Hematopoietic multipotent progenitor cell treated with erythropoietin and hydrocortisone succinate and interleukin-3 and kit ligand, for 6 days (in vitro differentiated cells): ENCODE measurements at places on chromosomes 1 and 21.

- peak; percentile 85 for DNase-seq
Measured at GRCh38 chr1:203649999-203650836, 23.6 kb downstream of the ATP2B4 start.

DNA sequence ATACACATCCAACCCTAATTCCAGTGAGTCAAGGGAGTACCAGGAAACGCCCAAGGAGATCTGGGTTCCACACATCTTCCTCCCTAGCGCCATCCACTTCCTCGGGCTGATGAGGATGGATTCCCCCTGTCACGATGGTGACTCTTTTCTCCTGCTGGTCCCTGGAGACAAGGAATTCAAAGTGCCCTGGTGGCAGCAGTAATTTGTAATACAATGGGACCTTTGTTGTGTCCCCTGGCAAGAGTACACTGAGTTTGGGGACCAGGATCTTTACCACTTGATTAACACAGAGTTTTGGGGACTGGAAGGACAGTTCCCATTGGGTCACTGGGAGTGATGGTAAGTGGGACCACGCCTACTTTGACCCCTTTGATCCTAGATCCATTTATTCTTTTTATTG is 9.4 kb upstream of the JAK1 start:
- DNase-seq: no peak

DNA sequence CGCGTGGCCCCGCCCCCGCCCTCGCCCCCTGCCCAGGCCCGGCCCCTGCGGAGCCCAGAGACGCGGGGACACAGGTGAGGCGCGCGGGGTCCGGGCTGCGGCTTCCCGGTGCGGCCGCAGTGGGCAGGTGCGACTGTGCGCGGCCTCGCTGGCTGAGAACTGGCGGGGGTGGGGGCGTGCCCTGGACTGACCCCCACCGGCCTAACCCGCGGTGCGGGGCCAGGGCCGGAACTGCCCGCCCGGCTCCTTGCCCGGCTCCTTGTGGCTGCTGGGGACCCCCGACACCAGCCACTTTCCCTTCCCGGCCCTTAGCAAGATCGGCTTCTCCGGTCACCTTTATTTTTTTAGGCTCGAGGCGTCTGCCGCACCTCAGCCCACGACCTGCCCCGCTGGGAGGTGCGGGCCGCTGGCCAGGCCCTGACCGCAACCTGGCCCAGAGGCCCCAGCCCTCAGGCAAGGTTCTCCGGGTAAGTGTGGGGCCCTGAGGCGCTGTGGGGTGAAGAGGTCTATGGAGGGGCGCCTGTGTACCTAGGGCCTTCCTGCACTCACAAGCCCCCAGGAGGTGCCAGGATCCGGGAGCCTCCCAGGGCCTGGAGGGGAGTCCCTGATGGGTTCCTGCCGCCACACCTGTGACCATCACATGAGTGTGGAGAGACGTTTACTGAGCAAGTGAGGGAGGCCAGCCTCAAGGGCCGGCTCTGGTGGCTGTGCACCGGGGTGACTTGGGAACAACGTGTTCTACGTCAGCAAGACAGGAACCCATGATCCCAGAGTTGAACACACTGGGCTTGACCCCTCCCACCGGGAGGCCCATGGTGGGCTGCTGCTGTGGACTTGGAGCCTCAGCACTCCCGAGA is at the start of gene SMIM1:
TSS of gene SMIM1 (plus strand) at position 35 of the 857 bp plus-strand sequence. CDS start 2,625 bp downstream, outside the sequence.
- peak; percentile 62 for DNase-seq

- DNase-seq: peak; percentile 24
Measured at GRCh38 chr1:179883745-179884138, 1.7 kb downstream of the TOR1AIP1 start.

- DNase-seq: no peak
Measured at GRCh38 chr21:32377991-32378390, 14.8 kb downstream of the URB1 start.

DNA sequence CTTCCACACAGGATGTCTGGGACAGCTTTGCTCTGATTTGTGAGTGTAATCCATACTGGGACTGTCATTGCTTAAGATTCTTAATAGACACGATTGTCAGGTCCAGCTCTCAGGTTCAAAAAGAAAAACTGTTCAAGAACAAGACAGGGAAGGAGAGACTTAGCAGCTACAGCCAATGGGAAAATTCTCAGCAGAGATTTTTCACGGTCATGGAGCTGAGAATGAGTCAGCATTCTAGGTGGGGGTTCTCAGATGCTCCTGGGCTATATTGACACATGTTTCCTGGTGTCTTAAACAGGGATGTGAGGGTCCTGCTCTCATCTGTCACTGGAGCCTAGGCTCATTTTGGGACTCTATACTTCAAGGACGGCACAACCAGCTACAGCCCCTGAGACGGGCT is 318.3 kb downstream of the RRAGC start:
- no peak for DNase-seq

DNA sequence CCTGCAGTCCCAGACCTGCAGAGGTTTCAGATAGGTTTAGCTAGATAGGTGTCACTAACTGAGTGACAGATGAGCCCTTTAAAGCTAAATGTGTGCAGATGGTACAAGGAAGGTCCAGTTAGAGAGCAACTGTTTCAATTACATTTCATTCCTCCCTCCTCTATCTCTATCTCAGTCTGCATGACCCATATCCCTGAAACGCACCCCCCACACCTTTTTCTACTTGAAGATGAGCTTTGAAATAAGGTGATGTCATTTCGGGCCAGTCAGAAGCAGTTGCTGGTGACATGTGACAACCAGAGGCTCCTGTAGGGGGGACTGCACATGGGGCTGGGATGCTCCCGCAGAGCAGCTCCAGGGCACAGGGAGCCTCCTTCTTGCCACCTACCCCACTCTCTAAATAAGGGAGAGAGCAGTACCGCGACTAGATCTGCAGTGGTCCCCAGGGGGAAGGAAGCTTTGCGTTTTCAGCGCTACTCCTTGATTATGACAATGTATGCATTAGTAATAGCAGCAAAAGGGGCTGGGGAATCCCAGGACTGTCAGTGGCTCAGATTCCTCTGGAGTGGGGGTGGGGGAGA is 4.3 kb downstream of the ATP8B2 start:
- no peak for DNase-seq

DNA sequence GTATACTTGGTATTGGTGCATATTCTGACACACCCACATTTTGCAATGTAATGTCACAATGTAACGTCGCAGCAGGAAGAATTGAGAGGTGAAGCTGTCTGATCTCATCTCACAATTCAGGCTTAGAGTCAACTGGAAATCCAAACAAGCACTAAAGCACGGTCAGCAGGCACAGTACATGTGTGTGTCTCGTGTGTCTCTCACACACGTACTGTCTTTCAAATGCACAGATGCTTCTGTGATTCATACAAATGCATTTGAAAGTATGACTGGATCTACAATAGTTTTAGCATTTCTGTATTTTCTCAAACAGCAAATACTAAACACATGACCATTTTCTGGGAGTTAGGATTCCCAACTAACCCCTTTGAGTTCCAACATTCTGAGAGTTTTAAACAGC is 26.9 kb downstream of the LBR start:
- no peak for DNase-seq

- DNase-seq: no peak
Measured at GRCh38 chr1:62034790-62035189, 159.9 kb upstream of the L1TD1 start.

DNA sequence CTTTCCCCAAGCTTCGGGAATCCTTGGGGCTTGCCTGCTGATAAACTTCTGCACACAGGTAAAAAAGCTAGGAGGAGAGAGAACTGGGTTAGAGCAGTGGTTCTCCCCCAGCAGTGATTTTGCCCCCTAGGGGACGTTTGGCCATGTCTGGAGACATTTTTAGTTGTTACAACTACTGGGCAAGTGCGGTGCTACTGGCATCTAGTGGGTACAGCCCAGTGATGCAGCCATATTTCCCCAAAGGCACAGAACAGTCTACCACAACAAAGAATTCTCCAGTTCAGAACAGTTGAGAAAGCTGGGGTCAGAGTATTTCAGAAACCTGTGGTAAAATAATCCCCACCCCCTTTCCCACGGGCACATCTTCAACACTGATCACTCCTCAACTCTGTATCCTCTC is 41.3 kb downstream of the LRRC71 start:
- peak; percentile 78 for DNase-seq

DNA sequence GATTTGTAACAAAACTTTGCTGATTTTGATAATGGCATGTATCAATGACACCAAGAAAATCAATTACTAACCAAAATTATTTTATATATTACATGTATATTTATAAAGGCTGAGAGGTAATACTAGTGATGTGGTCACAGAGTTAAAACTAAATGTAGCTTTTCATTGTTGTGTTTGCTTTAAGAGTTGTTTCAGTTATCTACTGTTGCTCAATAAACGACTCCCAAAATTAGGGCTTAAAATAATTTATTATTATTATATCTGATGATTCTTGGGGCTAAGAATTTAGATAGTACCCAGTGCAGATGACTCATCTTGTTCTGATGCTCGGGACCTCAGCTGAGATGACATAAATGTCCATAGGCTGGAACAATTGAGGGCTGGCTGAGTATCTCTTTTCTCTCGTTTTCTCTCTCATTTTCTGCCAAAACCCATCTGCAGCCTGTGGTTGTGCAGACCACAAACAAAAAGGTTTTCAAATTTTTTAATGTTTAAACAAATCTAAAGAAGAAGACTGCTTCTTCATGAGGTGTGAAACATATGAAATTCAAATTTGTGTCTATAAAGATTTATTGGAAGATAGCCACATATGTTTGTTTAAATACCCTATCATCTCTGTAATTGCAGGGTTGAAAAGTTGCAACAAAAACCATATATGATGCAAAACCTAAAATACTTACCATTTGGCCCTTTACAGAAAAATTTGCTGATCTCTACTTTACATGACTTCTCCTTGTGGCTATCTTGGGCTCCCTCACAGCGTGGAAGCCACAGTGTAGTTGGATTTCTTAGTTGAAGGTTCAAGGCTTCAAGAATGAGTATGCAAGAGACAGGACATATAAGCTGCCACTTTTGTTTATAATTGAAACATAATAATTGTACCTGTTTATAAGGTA is 14.8 kb upstream of the PTPRC start:
- no peak for DNase-seq

- no peak for DNase-seq
Measured at GRCh38 chr1:229538945-229539344, 19.6 kb downstream of the ABCB10 start.

- no peak for DNase-seq
Measured at GRCh38 chr1:230080822-230081221, 13.8 kb downstream of the GALNT2 start.

- no peak for DNase-seq
Measured at GRCh38 chr1:166026555-166026954, 140.2 kb downstream of the FAM78B start.

- no peak for DNase-seq
Measured at GRCh38 chr1:226627050-226627755, 78.6 kb downstream of the STUM start.

- no peak for DNase-seq
Measured at GRCh38 chr1:110706621-110707020, 31.9 kb upstream of the KCNA3 start.

DNA sequence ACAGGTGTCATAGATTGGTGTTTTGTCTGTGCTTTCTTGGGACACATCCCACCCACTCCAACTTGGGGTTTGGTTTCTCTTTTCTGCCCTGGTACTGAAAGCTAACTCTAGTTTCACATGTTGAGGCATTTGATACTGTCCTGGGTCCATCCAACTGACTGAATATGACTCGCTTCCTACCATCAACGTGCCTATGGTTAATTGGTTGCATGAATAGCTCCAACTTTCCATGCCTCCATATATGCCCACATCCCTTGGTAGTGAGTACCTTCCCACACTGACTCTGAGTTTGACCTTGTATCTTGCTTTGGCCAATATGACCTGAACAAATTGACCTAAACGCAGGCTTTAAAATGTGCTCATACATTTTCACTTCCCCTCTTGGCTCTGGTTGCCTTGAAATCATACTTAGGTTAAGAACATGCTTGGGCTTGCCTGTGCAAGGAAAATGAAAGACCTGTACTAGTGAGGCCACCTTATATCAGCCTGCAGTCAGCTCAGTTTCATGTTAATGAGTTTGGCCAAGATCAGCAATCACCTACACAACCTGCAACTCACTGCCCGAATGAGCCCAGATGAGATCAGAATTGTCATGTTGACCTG is 81.0 kb upstream of the KCNK2 start:
- DNase-seq: no peak

- no peak for DNase-seq
Measured at GRCh38 chr1:7529917-7530316, 241.2 kb upstream of the VAMP3 start.

DNA sequence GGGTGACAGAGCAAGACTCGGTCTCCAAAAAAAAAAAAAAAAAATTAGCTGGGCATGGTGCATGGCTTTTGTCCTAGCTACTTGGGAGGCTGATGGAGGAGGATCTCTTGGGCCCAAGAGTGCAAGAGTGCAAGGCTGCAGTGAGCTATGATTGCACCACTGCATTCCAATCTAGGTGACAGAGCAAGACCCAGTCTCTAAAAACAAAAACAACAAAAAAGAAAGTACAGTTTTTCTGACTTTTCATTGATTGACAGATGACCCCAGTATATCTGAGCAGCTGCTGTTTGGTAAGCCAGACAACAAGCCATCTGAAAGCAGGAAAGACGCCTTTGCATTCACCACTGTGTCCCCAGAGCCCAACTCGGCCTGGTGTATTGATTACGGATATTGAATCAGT is 10.9 kb upstream of the DPT start:
- no peak for DNase-seq

- peak; percentile 88 for DNase-seq
Measured at GRCh38 chr1:53183095-53183990, 13.3 kb upstream of the CPT2 start.

- peak; percentile 77 for DNase-seq
Measured at GRCh38 chr21:23968722-23969647, 1638.3 kb downstream of the MRPL39 start.

- DNase-seq: no peak
Measured at GRCh38 chr1:54875000-54875399, 12.0 kb downstream of the DHCR24 start.

GRCh38 chr21:44365967-44366585 is 12.7 kb downstream of the TRPM2 start:
- no peak for DNase-seq

DNA sequence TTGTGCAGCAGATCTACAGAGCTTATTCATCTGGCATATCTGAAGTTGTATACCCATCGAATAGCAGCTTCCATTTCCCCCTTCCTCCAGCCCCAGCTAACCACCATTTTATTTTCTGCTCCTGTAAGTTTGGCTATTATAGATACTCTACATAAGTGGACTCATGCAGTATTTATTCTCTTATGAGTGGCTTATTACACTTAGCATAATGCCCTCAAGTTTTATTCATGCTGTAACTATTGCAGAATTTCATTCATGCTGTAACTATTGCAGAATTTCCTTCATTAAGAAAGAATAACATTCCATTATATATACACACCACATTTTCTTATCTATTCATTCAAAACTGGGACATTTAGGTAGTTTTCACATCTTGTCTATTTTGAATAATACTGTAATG is 30.5 kb upstream of the IFI16 start:
- DNase-seq: no peak

DNA sequence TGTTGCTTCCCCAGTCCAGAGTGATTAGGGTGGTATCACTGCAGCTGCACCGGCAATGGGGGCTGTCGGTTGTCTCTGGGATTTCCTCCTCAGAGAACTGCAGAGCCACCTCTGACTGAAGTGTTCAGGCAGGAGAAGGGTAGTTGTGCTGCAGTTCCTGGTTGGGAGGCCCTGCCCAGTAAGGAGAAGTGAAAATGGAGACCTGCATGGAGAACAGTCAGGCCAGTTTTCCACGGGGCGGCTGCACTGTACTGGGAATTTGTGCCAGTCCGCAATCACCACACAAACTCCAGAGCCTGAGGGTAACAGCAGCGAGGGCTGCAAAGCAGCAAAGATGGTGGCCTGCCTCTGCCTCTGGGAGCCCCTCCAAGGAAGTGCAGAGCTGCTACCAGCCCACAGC is 58.1 kb upstream of the CCDC190 start:
- DNase-seq: no peak
